ENCODE measurements at places on chromosomes 13 and 19.

DNA sequence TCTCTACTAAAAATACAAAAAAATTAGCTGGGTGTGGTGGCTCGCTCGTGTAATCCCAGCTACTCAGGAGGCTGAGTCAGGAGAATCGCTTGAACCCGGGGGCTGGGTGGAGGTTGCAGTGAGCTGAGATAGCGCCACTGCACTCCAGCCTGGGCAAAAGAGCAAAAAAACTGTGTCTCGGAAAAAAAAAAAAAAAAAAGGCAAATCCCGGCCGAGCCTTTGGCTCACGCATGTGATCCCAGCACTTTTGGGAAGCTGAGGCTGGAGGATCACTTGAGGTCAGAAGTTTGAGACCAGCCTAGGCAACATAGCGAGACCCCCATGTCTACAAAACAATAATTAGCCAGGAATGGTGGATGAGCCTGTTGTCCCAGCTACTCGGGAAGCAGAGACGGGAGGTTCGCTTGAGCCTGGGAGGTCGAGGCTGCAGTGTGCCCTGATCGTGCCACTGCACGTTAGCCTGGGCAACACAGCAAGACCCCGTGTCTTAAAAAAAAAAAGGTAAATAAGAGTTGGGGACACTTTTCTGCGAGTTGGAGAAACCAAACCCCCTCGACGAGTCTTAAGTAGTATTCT, 574 bp upstream of the GPX4 start:
- no peak for DNase-seq

- DNase-seq: no peak
Observed at GRCh38 chr13:42671502-42671901, 97.5 kb downstream of the TNFSF11 start.

DNA sequence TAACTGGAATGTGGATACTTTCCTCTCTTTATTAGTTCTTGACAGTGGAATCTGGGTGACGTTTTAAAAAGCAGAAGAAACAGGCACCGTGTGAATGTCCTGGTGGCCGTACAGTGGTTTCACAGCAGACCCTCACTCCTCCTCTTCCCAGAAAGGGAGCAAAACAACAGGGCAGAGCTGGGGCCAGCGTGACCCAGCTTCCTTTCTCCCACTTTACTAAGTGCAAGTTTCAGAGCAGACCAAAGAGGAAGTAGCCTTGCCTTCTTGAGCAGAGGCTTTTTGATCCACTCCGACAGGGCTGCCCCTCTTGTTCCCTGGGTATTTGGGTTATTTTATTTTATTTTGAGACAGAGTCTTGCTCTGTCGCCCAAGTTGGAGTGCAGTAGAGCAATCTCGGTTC, 19.6 kb upstream of the C19orf33 start:
- no peak for DNase-seq

GRCh38 chr13:94464771-94465170, 14.7 kb downstream of the DCT start:
- no peak for DNase-seq

GRCh38 chr13:42883771-42884467, 102.5 kb downstream of the FAM216B start:
- DNase-seq: no peak

DNA sequence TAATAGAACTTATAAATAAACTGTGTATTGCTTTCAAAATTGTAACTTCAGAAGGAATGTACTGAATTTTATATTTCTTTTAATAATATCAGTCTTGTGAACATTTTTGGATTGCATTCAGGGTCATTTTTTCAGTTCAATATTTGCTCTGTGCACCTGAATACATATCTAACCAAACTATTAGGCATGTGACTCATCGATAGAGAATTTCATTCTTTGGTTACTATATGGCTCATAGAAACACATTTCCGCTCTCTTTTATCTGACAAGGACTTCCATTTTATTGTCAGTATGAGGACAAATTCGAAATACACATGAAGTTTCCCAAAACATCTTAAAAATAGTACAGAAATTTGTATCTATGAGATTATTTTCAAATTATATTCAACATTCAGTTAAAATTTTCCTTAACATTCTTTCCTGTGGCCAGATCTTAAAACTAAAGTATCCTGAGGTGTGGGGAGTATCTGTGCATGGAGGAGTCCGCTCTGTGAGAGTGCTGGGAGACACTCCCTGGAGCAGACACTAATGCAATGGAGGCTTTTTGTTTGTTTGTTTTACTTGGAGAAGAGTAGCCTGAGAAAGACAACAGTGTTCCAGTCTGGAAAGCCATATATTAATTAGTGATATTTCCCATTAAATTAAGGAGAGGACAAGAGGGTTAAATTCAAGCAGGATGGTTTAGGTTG, 483.6 kb downstream of the PCDH20 start:
- DNase-seq: no peak

GRCh38 chr13:109897988-109898624, 111.7 kb upstream of the IRS2 start:
- DNase-seq: no peak

DNA sequence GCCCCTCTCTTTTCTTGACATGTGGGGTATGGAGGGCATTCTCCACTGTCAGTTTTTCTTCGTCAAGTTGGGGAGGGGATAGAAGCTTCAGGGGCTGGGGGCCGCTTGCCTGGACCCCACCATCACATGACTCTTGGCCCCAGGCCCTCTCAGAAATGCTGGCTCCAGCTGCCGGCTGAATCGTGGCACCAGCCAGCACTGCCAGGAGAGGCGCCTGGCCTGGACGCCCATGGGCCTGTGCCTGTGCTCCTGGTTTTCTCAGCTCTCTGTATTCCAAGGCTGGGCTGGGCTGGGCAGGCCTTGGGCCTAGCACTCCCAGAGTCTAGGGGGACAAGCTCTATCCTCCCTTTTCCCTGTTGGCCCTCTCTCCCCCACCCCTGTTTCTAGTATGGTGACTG, 38.6 kb downstream of the LYL1 start:
- no peak for DNase-seq

GRCh38 chr13:89852570-89852969, 1494.9 kb upstream of the MIR17HG start:
- DNase-seq: no peak

DNA sequence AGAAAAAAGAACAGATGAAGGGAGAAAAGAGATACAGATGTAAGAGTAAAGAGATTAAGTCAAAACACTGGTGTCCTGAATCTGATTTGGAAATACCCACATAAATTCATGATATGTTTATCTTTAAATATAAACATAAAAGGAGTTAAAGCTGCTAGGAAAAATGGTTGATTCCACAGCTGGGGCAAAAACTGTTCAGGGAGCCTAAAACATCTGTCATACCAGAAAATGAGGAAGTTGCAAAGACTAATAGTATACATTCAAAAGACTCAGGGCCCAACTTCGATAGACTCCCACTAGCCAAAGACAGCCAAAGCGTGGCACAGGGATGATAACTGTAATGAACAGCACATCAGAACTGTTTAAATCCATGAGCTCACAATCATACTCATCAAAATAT, 62.0 kb downstream of the ABCC4 start:
- no peak for DNase-seq

DNA sequence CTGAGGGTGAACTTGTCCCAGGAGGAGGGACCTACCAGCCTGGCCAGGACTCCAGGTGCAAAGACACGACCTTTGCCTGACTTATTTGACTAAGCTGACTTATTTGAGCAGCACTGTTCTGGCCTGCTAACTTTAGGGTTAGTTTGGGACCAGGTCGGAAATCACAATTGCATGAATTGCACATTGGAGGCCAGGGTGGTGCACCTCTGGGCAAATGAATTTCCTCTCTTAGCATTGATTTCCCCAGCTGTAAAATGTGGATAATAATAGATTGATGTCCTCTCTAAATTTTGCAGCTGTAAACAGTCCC, 1.4 kb upstream of the BST2 start:
- DNase-seq: no peak

DNA sequence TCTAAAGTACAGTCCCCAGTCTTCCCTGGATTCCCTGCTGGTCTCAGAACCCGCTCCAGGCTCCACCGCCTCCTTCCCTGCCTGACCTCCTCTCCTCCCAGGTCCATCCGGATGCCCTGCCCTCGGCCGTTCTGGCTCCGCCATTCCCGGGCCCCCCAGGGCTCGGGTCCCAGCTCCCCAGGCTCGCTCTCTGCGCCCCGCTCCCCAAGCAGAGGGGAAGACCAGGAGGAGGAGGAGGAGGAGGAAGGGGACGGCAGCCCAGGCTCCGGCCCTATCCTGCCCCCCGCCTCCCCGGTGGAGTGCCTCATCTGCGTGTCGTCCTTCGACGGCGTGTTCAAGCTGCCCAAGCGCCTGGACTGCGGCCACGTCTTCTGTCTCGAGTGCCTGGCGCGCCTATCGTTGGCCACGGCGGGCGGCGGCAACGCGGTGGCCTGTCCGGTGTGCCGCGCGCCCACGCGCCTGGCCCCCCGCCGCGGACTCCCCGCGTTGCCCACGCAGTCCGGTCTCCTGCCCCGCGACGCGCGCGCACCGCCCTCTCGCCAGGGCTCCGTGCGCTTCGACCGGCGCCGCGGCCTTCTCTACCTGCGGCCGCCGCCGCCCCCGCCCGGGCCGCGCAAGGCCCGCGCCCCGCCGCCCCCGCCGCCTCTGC, 647 bp downstream of the RNF225 start:
- DNase-seq: no peak

DNA sequence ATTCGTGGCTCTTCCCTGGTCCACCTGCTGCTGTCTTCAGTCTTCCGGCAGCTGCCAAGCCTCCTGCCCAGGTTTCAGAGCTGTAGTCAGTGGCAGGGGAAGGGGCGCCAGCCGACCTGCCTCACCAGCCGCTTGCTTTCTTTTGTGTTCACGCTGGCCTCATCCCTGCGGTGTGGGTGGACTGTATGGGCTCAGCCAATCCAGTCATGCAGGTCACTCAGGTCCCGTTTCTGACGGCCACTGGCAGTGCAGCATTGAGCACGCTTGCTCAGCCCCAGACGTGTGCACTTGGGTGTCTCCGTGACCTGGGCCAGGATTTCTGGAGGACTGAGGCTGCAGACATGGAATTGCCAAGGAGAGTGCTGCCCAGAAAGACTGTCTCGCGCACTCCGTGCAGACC, 26.0 kb downstream of the AP1M1 start:
- DNase-seq: no peak

- DNase-seq: no peak
Observed at GRCh38 chr19:37990362-37990761, 83.4 kb downstream of the SIPA1L3 start.

DNA sequence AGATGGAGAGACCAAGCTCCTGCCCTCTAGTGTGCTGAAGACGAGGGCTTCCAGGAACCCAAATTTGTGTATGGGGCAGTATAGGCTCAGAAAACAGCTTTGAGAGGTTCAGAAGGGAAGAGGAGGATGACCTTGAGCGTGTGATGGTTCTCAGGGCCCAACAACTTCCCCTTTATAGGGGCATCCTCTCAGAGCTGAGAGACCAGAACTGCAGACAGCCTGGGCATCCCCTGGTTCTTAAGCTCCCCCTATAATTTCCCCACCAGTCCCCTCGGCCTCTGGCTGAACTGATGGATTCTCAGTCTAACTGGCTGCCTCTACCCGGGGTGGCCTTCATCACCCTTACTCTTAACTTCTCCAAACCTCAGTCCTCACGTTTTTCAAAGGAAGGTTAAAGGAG, 167.5 kb downstream of the URI1 start:
- DNase-seq: no peak

DNA sequence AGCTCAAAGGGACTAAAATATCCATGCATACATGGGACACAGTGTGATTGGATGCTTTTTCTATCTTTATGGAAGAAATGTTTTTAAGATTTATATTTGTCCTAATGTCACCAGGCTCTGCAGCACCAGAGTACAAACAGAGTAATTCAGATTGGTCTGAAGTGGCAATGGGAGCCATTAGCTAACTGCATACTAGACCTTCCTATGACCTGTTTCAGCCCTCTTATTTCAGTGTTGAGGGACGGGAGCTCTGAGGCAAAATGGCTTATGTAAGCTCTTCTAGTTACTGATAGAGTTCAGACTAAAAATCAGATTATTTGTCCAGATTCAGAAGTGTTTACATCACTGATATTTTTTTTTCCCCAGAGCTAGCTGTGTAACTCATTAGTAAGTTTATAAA, 4.9 kb downstream of the SLAIN1 start:
- DNase-seq: no peak
